ENCODE measurements at places on chromosomes 12 and 14.

DNA sequence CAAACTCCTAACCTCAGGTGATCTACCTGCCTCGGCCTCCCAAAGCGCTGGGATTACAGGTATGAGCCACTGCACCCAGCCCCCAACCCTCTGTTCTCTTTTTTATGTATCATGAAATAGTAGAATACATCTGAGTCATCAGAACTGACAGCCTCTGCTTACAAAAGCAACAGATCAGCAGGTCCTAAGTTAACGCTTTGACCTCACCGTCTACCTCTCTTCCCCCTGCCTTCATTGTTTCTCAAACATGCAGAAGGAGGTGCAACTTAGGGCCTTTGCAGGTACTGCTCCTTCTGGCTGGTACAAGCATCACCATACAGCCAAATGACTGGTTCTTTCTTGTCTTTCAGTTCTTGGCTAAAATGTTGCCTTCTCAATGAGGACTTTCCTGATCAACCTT, 249.2 kb downstream of the PAWR start:
- no peak for DNase-seq

DNA sequence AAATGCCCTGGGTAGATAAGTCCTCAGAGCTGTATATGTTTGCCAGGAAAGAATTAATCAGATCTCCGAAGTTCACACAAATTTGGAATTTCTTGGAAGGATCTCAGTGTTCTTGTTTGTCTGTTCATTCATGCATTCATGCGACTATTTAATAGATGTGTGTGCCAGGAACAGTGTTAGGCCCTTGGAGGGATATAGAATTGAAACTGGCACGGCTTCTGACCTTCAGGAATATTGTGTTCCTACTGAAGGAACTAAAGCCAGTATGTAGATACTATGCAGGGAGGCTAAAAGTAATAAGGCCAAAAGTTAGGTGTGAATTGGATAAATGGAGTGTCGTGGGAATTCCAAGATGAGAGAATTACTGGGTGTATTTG, 166.0 kb upstream of the NOS1 start:
- DNase-seq = no peak

DNA sequence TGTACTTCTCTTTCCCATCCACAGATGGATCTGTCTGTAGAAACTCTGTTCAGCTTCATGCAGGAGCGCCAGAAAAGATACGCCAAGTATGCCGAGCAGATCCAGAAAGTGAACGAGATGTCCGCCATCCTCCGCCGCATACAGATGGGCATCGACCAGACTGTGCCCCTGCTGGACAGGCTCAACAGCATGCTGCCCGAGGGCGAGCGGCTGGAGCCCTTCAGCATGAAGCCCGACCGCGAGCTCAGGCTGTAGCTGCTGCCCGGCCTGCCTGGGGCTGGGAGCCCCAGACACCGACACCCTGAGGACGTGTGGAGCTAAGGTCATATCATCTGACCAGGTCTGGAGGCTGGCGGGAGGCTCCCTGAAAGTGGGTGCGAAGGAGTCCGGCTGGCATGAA, 97.1 kb downstream of the DUSP16 start:
- no peak for DNase-seq

- no peak for DNase-seq
These were observed 79.7 kb upstream of the PPP2R5C start for GRCh38 chr14:101681795-101682194.

DNA sequence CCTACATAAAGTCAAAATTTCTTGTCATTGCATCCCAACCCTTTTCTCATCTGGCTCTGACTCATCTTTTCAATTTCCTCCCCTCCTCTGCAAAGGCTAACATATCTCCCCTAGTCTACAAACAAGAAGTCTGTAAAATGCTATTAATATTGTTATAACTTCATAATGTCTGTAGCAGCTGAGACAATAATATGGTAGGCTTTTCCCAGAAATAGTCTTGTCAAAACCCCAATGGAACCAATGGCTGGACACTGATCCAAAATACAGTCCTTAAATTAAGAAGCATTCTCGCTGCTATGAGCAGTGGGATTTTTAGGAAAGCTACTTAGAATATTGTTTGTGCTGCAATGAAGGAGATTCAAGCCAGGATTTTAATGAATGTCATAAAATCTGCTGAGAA, 131.4 kb downstream of the KLHL28 start:
- DNase-seq = no peak

DNA sequence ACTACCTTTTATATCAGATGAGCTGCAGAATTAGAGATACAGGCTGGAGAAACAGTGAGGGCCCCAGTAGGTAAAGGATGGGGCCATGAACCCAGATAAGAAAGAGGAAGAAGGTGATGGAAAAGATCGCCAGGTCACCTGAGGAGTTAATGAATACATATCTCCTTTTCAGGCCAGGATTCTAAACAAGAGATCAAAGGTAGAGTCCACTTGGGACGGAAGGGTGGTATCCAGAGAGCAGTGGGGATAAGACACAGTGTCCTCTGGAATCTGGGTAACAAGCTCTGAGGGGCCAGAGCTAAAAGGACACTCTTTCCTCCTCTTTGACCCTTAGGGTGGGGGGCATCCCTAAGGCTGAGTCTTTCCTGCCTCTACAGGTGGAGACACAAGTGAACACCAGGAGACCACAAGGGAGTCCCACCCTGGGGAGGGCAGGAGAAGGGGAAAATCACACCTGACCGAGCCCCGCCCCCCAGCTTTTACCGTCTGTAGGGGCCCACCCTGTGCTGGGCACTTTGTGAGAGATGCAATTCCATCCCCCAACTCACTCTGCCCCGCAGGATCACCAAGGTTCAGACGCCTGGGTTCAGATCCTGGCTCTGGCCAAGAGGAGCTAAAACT, 27.3 kb downstream of the SERPINA1 start:
- no peak for DNase-seq

DNA sequence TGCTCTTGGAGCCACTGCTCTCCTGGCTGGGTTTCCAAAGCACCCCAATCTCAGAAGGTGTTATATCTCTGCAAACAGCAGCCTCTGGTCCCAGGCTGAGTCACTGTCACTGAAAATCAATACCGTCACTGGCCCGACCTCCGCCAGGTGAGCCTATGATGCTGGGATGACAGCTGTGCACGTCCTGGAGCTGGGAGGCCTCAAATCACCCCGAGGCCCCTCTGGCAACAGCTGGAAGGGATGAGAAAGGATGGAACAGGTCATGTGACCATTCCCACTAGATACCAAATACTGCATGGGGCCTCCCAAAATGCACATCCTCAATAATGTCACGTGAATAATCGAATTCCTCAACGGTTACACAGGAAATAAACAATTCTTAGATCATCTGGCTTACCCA, 190.8 kb downstream of the TTC7B start:
- DNase-seq = no peak

GRCh38 chr12:52856787-52857186, 8.0 kb upstream of the KRT78 start:
- no peak for DNase-seq

- no peak for DNase-seq
These were observed 80.8 kb upstream of the RAP1B start for GRCh38 chr12:68529869-68530268.

DNA sequence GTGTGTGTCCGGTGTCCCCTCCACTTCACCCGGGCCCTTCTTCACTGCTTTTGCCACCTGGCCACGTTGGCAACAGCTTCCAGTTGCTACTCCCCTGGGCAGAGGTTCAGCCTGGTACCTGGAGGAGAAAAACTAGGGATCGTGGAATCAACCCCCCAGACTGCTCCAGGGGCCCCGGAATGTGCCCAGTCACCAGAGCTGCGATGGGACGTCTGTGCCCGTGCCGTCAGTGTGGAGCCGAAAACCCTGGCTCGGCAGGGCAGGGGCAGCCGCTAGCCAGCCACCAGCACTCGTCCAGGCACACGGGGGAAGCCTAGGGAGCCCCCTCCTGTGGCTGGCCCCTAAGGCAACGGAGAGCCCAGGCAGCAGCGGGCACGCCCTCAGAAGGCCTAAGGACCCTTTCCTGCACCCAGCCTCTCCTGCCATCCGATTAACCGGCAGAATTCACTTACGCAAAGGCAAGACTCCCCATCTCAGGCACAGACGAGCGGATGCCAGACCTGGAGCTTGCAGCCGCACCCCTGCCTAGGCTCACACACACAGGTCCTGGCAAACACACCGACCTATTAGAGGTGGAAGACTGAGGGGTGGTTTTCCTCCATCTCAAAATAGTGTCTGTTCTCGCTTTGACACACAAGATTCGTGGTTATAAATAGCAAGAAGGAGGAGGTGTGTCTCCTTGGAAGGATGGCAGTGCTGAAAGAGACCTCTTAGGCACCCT, 62.6 kb downstream of the FBXL14 start:
- no peak for DNase-seq

DNA sequence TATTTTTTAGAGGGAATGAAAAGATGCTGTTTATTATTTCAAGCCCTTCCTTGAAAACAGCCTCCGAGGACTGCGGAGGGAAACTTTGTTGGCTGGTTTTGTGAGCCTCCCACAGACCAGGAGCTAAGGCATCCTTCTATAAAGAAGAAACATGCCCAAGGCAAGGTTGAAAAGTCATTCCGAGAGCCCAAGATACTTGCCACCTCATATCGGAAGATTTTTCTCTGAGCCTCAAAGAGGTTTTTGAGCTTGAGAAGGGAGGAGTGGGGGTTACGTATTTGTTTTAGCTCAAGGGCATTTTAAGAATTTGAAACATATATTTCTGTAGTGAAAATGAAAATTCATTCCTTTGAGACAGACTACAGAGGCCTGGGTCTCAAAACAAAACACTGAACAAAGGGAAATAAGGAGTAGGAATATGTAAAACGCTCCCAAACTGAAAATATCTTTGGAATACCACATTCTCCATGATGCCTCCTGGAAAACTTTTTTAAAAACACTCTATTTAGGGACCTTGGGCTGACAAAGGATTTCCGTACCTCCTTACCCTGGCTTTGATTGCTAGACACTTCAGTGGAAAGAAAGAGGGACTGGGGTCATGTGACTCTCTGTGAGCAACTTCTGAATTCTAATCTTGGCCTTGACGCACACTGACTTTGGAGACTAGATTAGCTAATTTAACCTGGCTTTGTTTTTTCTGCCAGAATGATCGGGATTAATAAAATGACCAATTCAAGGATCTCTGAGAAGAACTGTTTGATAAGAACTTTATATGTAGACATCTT, 180.9 kb downstream of the SRGAP1 start:
- DNase-seq = no peak

- no peak for DNase-seq
These were observed 152.2 kb upstream of the PARP11 start for GRCh38 chr12:4025181-4026019.

- DNase-seq = no peak
These were observed 13.1 kb upstream of the CHD4 start for GRCh38 chr12:6620137-6620884.

GRCh38 chr14:54919330-54919729, 16.7 kb upstream of the GCH1 start:
- DNase-seq = no peak

DNA sequence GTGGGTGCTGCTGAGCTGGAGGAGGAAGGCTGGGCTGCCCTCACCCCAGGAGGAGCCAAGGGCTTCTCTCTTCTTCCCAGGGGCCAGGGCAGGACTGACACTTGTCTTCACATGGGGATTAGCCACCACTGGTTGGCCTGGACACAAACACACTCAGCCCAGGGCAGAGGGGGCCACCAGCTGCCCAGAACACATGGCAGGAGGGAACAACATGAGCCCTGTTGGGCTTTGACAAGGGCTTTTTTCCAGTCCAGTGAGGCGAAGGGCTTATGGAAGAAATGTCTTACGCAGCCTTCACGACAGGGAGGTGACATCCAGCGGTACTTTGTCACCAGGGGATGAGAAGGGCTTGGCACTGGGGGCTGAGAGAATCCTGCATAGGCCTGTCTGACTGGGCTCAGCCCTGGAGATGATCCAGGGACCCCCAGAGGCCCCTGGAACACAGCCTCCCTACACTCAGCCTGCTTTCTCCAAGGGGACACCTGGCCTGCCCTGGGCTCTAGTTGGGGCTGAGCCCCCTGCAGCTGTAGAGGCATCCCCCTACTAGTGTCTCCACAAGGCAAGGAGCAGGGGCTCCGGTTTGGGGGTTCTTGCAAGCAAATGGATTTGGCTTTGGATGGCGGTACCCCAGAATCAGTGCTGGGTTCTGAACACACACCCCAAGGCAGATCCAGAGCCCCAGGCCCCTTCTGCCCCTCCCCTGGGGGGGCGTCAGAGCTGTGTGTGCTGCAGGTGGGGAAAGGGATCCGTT, 18.9 kb downstream of the ARL6IP4 start:
- DNase-seq = no peak

DNA sequence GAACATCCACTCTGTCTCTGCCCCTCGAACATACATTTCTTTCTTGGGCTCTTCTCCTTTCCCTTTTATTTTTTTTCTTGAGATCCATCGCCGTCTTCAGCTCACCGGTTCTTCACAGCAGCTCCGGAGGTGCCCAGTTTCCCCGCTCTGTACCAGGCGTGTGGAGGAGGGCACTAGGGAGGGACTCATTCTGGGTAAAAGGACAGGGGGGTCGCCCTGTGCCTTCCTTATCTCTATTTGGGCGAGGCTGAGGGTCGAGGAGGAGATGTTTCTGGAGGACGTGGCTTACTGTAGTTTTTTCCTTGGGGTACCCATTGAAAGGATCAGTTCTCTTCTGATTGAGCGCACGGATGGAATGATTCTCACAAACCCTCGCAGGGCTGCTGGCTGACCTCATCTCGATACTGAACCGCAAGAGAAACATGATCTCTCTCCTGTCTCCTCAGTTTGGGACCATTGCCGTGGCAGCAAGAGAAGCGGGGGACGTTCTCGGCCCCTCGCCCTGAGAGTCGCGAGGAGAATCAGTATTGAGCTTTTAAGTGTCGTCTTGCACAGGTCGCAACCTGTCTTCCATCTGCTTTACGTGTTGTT, 386 bp downstream of the LIN52 start:
- no peak for DNase-seq

DNA sequence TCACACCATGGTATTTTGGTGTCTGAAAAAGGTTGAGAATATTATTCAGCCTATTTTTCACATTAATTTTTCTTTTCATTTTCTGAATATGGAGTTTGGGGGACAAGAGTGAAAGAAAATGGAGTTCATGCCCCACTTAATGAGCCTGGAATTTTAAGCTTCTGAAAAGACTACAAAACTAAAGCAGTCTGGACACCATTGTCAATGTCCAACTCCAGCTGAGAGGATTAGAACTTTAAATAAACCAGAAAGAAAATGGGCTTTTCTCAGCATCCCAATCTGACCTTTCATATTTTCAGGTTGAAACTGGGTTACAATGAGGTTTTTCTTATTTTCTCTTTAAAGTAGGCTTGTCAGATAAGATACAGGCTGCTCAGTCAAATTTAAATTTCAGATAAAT, 207.7 kb downstream of the SLC6A15 start:
- DNase-seq = no peak

- no peak for DNase-seq
These were observed 18.5 kb upstream of the TBPL2 start for GRCh38 chr14:55458800-55459515.

DNA sequence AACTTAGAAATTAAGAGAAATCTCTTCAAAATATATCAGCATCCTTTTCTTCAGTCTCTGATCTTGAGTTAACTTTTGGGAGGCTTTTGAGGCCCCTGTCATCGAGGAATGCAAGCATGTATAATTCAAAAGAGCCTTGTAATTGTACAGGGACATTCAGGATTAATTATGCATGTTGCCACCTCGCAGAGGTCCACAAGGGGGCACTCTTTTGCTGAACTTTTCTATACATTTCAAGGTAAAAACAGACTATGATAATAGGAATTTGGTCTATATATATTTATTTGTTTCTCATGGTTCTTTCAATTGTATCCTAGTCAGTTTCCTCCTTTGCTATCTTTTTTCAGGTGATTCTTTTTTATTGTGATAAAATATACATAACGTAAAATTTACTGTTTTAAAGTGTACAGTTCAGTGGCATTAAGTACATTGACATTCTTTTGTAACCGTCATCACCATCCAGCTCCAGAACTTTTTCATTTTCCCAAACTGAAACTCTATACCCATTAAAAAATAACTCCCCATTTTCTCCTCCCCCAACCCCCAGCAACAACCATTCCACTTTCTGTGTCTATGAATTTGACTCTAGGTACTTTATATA, 47.0 kb upstream of the SLC2A13 start:
- peak; percentile 13 for DNase-seq
